Stomach (tissue), 19 donors: ENCODE measurements at places on chromosomes 6 and 20. TPM values are rescaled to one million over a fixed set of nuclear protein-coding genes. Genes with fewer than 3 reads are reported as not detected.

The IP6K3 gene
- total RNA-seq = not detected

The HCK gene
- 1.8 TPM for total RNA-seq

The RWDD1 gene
- 20.7 TPM for total RNA-seq

The ARHGAP40 gene
- not detected for total RNA-seq

The RSPH9 gene
- total RNA-seq = not detected
